ENCODE measurements at places on chromosomes 2 and 18. TPM values are rescaled to one million over a fixed set of nuclear protein-coding genes. Genes with fewer than 3 reads are reported as not detected.

DNA sequence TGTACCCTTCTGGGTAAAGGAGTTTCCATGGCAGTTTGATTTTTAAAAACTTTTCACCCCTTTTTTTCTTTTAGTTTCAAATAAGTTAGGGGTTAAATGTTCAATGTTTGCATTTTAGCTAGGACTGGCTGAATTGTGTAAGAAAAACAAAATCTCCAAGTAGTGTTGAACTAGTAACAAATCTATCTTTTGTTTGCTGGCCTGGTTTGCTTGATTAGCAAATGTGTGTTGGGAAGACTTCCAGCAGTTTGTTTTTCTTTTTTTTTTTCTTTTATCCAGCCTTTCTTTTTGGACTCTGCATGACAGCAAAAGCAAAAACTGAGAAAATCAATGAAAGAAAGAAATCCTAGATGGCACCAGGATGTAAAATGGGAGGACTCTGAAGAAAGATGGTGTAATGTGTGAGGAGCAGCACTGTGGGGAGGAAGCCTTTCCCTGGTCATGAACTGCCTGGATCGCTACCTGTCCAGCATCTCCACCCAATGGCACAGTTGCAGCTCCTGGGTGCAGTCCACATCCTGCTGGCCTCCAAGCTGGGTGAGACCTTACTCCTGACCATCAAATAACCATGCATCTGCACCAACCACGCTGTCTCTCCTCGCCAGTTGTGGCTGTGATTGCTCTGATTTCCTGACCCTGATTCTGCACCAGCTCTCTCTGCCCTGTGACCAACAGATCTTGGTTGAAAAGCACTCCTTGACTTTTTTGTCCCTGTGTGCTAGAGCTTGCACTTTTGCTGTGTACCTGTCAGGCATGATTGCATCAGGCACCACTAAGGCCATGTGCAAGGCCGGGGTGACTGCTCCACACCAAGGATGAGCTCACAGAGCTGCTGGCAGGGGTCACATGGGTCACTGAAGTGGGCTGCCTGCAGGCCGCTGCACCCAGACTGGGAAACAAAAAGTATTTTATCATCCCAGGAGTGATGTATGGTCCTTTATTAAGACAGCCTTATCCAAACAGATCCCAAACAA lies 71.2 kb upstream of the ZNF236 start:
- no peak overlapping the region for H3K4me3 ChIP-seq
- no peaks in the 10 kb centered on the region for H3K27me3 ChIP-seq
- H3K36me3 ChIP-seq, result no peaks in the 10 kb centered on the region
- no peaks in the 10 kb centered on the region for H3K4me1 ChIP-seq
- no peak overlapping the region for H3K27ac ChIP-seq

GRCh38 chr18:3814816-3815215 lies 364.8 kb downstream of the TGIF1 start:
- H3K27ac ChIP-seq, result no peak overlapping the region
- no peaks in the 10 kb centered on the region for H3K36me3 ChIP-seq
- no peaks in the 10 kb centered on the region for H3K27me3 ChIP-seq
- no peak for DNase-seq
- peaks cover 6% of the 10 kb centered on the region for H3K4me1 ChIP-seq

- no peaks in the 10 kb centered on the region for H3K27me3 ChIP-seq
- peaks cover 2% of the 10 kb centered on the region for H3K4me1 ChIP-seq
- H3K4me3 ChIP-seq, result no peak overlapping the region
Measured at GRCh38 chr2:180715044-180715443, 265.4 kb upstream of the UBE2E3 start.

DNA sequence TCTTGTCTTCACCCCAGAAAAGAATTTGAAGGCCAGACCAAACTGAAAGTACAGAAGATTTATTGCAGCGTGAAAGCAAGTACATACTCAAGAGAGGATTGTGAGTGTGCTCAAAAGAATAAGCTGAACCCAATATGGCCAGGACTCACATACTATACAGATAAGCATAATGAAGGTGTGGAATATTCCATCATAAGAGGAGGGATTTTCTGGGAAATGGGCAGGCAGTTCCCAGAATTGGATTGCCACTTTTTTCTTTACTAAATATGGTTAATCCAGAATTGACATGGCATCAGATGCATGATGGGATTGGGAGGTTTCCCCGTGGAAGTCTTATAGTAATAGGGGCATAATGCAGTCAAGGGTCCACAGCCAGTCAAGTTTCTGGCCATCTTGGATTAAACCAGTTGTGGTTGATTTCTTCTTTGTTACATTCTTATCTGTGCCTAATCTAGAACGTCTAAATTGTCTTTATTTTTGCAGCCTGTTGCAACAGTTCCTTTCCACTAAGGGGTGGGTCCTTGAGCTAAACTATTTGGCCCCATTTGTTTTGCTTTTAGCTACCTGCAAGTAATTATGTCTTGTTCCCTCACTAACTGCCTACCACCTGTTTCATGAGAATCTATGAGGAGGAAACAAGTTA lies 9.0 kb downstream of the SP140L start:
- H3K4me3 ChIP-seq, result no peak overlapping the region
- no peak for DNase-seq
- H3K4me1 ChIP-seq, result peaks cover 9% of the 10 kb centered on the region

DNA sequence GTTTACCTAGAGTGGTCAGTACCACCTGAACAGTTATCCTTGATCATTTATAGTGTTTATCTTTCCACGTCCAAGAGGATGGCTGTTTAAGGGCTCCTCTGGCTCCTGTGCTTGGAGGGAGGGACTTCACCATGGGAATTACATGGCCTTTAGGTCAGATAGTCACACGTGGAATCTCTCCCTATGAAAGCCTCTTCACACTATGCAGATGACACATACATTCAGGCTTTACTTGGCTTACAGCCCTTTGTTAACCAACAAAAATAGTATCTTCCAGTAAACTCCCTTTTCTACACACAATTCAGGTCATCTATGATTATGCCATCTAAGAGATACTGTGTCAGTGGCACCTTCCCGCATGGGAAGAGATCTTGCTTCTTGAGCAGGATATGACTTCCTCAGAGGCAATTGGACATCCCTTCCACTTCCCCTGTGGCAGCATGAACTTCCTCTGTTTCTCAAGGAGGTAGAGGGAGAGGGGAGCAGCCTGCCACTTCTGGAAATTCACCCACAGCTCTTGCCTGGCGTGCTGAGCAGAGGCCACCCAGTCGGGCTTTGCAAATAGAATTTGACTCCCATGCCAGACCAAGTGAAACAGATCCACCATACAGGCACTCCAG lies 53.5 kb downstream of the COLEC12 start:
- H3K4me3 ChIP-seq, result no peak overlapping the region
- no peaks in the 10 kb centered on the region for H3K27me3 ChIP-seq
- DNase-seq, result no peak

- no peak overlapping the region for H3K27ac ChIP-seq
- no peak overlapping the region for H3K4me3 ChIP-seq
- peaks cover 30% of the 10 kb centered on the region for H3K4me1 ChIP-seq
- no peak for DNase-seq
- H3K27me3 ChIP-seq, result no peaks in the 10 kb centered on the region
Measured at GRCh38 chr18:28039078-28039477, 137.9 kb downstream of the CDH2 start.

GRCh38 chr2:218394298-218395089 lies 5.2 kb upstream of the CTDSP1 start:
- H3K27ac ChIP-seq, result peak overlapping the region; percentile 10
- H3K4me1 ChIP-seq, result peaks cover 24% of the 10 kb centered on the region
- H3K4me3 ChIP-seq, result no peak overlapping the region

Gene OSR1
- 6.1 TPM for total RNA-seq

Gene GMCL1
- total RNA-seq, result 16.1 TPM

Gene PDE1A
- total RNA-seq, result 1.5 TPM

Gene CAVIN2
- 6.6 TPM for total RNA-seq
